Stimulated activated CD8-positive, alpha-beta memory T cell treated with anti-CD3 and anti-CD28 coated beads, Interleukin-15, amount 100 ng/mL, for 4 hours (primary cell): ENCODE measurements at places on chromosomes 11 and 22.

DNA sequence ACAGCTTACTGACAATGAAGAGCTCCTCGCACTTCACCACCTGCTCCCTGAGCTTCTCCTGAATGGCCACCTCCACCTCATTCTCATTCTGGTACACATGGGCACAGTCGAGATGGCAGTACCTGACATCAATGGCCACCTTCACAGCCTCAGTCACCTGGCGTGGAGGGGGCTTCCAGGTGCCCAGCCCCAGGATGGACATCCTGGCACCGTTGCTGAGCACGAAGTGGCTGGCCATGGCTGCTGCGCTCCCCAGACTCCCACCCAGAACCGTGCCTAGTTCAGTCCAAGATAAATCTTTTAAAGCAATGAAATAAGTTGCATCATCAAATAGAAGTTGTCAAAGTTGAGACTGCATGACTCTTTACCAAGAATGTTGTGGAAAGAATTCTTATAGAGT is 128.1 kb upstream of the SOX6 start:
- no peak for DNase-seq

DNA sequence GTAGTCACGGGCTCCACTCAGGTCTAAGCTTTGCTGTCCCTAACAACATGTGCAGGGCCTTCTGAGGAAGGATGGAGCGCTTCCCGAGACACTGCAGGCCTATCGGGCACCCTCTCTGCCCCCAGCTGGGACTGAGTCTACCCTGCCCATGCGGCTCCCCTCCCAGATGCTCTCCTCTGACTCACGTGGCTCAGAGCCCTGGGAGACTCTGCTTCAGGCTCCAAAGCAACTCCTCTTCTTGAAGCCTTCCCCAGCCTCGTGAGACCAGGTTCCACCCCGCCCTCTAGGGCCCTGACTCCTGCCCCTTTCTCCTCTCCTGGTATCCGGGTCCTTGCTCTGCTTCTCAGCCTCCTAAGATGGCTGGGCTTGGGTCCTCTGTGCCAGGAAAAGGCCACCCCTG is 28.4 kb upstream of the ARFGAP3 start:
- DNase-seq: no peak

- DNase-seq: peak; percentile 75
Observed at GRCh38 chr22:49951000-49951677, 9.4 kb upstream of the PIM3 start.

DNA sequence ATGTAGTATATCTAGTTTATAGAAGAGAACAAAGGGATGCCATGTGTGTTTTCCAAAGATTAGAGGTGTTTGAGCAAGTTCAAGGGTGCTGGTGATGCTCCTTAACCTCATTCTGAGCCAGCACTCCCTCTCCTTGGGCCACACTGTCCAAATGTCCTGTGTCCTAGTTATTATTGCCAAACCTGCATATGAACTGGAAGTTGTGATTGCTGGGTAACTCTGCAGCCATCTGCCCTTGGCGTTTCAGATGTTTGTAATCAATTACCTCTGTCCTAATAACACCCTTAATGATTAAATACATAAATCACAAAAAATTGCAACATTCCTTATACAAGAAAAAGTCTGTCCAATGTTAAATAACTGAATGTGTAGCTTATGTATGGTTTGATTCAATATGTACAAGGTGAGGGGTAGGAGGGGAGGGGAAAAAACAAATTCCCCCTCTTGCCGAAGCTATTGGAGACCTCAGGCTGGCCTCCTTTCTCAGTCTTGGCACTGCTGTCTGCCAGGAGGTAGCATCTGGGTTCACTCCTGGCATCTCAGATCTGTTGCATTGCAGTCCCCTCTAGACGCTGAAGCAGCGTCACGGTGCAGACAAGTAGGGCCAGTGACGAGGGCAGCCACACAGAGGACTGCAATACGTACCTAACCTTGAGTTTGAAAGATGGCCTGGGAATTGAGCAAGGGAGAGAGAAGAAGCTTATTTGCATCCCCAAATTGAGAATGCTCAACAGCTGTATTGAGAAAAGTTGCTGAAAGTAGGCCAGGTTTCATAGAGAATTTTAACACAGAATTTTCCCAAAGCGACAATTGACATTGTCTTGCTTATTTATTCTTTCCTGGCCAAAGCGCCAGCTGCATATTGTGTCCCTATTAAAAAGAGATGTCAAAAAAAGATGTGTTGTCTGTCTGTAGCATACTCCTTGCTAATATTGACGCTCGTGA is 89.6 kb upstream of the ARHGAP32 start:
- no peak for DNase-seq

DNA sequence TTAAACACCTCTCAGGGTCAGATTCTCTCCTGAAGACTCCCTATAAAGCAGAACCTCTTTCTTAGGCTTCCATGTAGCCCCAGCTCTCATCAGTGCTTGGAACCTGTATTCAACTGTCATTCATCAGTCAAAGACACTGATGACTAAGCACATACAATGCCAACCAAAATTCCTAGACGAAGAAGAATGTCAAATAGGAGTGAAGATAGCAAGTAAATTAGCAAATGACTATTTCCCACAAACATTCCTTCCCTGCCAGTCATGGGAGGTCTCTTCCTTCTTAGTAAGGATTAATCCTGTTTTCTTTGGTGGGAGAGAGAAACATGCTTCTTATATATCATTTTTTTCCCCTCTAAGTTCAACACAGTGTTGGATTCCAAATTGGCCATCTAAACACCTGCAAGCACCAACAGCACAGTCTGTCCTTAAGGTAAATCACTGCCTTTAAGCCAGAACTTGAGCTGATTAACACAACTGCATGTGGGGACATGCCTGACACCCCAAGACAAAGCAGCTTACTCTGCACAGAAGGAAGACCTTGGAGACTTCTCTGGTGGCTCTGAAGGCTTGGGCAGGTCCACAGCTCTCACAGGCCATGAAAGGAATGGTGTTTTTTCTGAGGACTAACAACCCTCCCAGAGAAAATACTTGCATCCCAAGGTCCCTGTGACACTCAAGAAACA is 47.5 kb upstream of the ME3 start:
- DNase-seq: no peak

DNA sequence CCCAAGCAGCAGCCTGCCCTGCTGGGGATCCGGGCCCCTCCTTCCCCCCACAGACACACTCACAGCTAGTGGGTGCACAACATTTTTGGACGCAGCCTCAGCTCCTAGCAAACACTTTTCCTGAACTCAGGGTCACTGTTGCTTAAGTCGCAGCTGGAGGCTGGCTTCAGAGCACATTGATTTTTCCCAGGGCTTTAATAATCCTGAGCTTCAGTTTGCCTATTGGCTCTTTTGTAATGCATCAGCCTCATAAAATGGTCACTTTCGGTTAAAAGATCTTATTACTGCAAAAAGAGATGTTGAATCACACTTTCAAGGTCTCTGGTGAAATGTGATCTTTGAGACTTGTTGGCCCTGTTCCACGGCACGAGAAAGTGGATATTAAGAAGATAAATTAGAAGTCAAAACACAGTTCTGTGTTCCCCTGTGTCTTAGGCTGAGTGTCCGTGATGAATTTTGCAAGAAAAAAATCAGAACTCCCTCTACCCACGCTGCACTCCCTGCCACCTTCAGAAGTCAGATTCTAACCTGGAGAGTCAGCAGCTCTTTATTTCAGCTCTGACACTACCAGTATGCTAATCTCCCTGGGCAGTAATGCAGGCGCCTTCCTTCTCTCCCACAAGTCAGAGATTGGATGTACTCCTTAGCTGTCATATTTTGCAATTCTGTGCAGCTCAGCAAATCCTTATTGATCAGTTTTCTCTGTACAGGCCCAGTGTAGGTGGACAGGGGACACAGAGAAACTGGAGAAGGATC is 158.2 kb upstream of the E2F8 start:
- no peak for DNase-seq

DNA sequence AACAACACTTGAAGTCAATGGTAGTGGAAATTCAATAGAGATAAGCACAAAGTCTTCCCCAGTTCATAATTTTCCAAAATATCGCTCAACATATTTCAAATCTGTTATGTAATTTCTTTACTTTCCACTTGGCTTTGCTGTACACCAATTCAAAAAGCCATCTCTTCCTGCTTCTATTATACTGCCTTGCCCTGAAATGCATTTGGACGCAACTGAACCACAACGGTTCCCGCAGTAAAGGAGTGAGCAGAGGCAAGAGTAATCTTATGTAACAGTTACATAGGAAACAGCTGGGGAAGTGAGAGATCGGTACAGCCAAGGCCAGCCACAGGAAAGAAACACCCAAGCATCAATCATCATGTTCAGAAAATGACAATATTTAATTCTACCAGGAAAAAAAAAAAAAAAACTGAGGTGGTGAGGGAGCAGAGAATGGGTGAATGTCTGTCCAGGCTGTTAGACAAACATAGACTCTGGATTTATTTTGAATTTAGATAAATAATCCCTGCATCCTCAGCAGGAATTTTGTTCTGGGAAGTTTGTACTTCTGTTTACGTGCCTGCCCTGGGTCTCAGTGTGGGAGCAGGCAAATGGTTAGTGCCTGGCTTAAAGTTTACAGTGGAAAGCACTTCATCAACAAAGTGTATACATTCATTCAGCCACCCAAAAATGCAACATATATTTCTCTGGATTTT is 392.2 kb downstream of the ETS1 start:
- DNase-seq: peak; percentile 2

DNA sequence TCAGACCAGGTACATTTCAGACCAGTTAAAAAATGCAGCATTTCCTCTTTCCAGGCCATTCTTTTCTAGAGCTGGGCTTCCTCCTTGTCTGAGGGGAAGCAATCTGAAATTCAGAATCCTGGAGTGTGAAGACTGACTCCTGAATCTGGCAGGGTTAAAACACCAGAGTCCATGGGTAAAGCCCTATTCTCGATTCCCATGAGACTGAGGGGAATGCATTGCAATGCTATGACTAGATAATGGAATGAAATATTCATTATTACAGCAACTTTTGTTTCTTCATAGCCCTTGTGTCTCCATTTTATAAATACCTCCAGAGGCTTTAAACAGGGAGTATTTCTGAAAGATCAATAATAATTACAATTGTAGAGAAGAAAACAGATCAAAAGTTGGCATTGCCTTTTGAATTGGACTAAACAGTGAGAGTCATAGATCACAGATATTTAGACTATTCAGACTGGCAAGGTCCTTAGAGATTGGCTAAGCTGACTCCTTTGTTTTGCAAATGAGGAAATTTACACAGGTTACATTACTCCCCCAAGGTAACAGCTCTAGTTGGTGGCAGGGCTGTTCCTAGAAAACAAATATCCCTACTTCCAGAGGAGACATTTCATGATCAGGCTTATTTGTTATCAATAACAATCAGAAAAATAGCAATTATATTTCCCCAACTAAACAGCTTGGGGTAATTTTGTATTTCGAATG is 632.6 kb upstream of the KIRREL3 start:
- DNase-seq: no peak

DNA sequence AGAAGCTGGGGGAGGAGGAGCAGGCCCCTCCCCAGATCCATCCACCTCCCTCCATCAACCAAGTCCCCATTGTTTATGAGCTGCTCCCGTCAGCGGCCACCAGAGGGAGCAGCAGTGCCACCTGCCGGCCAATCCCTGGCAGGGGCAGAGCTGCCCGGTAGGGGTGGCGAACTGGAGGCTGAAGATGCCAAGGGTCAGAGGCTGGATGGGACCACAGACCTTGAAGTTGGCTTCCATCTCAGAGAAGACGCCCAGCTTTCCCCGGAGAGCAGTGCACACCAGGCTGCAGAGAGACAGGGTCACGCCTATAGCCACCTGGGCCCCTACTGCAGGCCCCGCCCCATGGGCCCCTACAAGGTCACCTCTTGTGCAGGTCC is 3.6 kb downstream of the FIBP start:
- peak; percentile 58 for DNase-seq

DNA sequence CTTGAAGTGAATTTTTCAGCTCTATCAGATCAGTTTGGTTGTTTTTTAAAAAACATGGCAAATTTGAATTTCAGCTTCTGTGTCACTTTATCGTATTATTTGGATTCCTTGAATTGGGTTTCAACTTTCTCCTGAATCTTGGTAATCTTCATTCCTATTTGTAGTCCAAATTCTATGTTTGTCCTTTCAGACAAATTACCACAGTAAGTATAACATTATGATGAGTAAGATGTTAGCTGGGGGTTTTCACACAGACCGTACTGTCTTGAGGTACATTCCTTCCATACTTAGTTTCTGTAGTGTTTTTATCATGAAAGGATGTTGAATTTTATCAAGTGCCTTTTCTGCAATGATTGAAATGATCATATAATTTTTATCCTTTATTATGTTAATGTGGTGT is 28.0 kb downstream of the OR5B17 start:
- no peak for DNase-seq

GRCh38 chr11:8090756-8091155 is 9.7 kb downstream of the TUB start:
- no peak for DNase-seq

GRCh38 chr22:42794551-42795510 is 62.2 kb downstream of the ARFGAP3 start:
- no peak for DNase-seq

DNA sequence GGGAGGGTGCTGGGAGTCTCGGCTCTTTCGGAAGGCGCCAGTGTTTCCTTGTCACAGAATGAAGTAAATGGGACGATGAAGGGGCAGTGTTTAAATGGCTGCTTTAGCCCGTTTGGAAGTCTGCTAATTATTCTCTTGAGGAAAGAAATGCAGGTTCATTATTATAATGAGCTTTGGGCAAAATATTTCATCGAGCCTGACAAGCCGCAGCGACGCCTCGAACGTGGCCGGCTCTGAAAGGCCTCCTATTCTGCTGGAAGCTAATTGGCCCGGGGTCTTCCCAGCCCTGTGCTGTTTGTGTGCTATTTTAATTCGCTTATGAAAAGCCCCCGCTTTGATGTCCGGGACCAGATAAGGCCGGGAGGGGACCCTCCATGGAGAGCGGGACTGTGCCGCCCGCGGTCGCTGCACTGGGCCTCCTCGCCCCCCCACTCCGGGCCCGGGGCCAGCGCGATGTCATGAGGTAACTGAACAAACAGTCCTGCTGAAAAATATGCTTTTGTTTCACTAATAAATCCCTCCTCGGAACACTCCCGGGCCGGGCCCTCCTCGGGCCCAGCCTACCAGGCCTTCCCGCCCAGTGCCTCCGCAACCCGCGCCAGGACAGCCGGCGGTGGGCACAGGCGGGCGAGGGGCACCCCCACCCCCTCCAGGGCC is 78.4 kb downstream of the CDKN1C start:
- DNase-seq: no peak

GRCh38 chr11:46674463-46675287 is 25.7 kb downstream of the ARHGAP1 start:
- DNase-seq: no peak

DNA sequence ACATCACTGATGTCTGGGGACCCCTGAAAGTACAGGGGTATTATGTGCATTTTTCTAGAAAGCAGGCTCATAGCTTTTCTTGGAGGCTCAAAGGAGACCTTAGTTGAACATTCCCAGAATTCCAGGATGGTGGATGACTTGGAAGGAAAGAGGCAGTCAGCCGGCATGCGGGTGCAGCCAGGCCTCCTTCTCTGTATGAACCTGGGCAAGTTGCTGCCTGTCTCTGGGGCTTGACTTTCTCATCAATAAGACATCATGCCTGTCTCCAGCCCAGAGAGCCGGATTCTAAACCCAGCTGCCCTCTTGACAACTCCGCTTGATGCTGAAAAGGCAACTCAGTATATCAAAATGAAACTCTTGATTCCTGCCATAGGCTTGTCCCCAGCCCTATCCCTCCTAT is 12.6 kb downstream of the MS4A15 start:
- no peak for DNase-seq

- DNase-seq: no peak
Observed at GRCh38 chr11:113462830-113463229, 12.4 kb downstream of the DRD2 start.

GRCh38 chr11:86230179-86230804 is 14.3 kb upstream of the EED start:
- DNase-seq: no peak
